IPS DF 6.9 (cell line): ENCODE measurements at places on chromosomes 4 and X.

DNA sequence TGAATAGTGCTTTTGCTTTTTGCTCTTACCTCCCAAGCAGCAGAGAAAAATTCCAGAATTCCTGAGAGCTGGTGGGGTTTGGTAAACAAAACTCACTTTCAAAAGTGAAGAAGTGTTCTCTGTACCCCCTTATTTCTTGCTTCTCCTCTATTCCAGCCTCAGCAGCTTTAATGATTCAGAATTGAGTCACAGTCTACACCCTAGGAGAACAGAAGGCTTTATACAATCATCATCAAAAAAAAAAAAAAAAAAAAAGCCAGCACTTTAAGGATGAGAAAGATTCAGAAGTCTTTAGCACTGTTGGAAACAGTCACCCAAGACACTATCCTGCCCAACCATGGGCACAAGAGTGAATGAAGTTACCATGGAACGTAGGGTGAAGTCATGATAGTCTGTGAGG, 1583.1 kb upstream of the PCDH10 start:
- no peak for DNase-seq

- no peak for DNase-seq
Observed at GRCh38 chr4:136319789-136320464, 1212.4 kb downstream of the PCDH18 start.

DNA sequence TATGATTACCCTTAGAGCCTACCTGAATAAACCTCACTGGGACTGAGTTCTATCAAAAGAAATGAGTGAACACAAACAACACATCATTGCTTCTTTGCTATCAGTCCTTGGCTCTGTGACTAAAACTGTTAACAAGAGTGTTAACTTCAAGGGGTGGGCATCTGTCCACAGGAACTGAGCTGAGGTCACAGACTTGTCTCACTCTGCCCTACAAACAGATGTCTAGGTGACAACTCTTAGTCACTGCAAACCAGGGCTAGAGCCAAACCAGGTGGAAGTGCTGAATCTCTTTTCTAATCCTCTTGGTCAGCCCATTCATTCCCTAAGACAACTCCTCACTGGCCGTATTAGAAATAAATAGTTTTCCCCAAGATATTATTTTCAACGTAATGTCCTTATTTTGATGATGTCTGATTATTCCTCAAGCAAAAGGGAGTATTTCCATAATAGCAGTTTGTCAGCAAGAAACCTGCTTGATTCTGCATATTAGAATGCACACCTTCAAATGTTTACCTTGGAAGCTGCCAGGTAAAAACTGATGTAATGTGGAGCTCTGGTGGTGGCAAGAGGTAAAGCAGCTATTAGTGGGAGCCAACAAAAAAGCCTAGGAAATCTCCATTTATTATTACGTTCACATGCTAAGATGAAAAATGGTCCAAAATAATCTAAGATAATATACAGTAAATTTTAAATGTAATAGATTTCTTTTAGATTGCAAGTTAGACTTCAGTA, 4.0 kb downstream of the COL25A1 start:
- DNase-seq, result no peak

- no peak for DNase-seq
Observed at GRCh38 chr4:156933633-156934258, 37.9 kb downstream of the PDGFC start.
